ENCODE measurements at places on chromosomes 11 and 22.

DNA sequence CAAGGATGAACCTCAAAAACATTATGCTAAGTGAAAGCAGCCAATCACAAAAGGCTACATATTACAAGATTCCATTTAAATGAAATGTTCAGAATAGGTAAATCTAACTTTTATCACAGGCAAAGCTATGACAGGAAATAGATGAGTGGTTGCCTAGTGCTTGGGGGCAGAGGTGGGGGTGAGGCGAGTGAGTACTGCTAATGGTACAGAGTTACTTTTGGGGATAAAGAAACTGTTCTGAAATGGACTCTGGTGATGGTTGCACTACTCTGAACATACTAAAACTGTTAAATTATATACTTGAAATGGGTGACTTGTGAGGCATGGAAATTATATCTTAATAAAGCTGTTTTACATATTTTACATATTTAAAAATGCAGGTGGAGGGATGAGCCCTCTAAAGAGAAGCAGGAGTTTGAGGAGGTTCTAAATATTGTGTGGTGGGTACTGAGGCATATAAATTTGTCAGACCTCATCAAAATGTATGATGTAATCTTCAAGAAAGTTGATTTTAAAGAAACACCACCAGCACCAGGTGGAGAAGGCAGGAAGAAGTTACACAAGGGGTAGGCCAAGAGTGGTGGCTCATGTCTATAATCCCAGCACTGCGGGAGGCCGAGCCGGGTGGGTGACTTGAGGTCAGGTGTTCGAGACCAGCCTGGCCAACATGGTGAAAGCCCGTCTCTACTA, 3.6 kb downstream of the SLC43A1 start:
- DNase-seq, result no peak

DNA sequence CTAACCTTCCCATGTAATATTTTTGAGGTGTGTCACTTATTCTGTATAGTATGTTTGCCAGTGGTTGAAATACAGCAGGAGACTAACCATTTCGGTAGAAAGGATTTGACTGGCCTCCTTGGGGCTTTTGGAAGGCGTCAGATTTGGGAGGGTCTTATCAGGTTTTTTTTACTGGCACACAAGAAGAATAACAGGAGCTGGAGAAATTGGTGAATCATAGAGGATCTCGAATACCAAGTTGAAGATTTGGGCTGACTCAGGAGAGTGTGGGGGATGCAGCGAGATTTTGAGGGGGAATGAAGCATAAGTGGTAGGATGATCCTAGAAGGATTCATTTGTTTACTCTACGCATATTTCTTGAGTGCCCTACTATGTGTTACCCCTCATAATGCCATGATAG, 200.5 kb downstream of the DDX10 start:
- DNase-seq, result no peak

DNA sequence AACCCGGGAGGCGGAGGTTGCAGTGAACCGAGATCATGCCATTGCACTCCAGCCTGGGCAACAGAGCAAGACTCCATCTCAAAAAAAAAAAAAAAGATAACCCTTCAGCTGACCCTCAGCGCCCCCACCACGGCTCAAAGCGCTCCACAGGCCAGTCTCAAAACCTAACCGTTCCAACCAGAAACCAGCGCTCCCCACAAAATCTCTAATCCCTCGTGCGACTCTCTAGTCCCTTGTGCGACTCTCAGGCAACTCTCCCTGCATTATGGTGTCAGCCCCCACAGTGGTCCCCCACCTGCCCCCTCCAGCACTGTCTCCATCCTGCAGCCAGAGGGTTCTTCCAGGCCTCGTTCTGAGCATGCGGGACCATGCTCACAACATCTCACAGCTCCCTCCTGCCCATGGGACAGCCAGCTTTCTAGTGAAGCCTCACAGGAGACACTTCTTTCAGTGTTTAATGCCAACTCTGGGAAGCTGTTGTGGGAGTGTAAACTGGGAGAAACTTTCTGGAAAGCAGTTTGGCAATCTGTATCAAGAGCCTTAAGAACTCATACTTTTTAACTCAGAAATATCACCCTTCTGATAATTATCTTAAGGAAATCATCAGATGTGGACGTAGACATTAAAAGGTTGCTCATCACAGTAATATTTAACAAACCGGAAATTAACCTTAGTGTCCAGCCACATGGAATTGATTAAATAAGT, 4.2 kb upstream of the RASGRP2 start:
- no peak for DNase-seq

GRCh38 chr11:11334607-11335006, 18.4 kb downstream of the CSNK2A3 start:
- DNase-seq, result no peak

GRCh38 chr11:100340466-100341319, 346.4 kb upstream of the ARHGAP42 start:
- no peak for DNase-seq

DNA sequence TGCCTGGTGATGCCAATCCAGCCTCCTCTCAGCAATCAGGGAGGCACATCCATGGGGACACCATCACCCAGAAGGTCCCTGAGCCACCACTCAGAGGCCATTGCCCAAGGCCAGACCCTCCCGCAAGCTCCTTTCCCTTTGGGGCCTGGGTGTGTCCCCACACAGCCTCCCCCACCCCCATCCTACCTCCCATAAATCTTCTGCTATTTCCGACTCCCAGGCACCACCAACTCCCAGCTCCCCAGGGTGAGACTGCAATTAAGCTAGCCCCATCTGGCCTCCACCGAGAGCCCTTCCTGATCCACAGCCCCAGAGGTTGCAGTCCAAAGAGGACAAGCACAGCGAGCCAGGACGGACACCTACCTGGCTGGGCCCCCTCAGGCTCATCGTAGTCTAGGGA, 6.3 kb downstream of the ARHGAP1 start:
- DNase-seq, result no peak

- no peak for DNase-seq
These were observed 59.6 kb downstream of the FAR1 start for GRCh38 chr11:13728076-13728475.

GRCh38 chr11:85276332-85276731, 350.8 kb downstream of the DLG2 start:
- DNase-seq, result no peak

DNA sequence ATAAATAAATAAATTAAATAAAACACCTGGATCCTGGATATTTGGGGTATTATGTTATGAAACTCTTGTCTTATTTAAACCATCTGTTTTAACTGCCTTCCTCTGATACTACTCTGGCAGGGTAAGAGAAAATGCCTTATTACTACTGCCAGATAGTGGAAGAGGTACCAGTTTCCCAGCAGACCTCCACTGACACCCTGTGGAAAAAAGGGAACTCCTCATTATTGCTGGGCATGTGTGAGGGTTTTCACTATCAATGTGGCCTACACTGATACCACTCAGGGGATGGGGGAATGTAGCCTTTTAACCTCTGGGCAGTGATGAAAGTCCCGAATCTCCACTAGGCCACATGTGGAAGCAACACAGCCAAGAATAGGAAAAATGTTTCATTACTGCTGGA, 121.0 kb downstream of the LUZP2 start:
- no peak for DNase-seq

- DNase-seq, result no peak
These were observed 551.4 kb downstream of the BUD13 start for GRCh38 chr11:116221351-116221750.

DNA sequence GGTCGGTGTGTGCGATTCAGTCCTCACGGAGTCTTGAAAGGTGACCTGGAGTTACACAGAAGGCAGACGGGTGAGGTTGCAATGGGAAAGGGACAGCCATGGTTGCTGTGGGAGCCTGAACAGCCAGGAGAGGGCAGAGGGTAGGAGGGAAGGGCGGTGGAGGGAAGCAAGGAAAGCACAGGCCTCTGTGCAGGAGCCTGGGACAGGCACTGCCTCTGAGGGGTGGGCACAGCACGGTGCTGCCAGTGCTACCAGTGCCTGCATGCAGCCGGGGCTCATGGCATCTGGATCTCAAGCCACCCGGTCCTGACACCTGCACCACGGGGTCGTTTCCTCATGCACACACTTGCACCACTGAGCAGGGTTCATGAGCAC, 401.0 kb downstream of the TBC1D22A start:
- DNase-seq, result no peak

- no peak for DNase-seq
These were observed 126.5 kb downstream of the RASSF10 start for GRCh38 chr11:13135385-13136271.

DNA sequence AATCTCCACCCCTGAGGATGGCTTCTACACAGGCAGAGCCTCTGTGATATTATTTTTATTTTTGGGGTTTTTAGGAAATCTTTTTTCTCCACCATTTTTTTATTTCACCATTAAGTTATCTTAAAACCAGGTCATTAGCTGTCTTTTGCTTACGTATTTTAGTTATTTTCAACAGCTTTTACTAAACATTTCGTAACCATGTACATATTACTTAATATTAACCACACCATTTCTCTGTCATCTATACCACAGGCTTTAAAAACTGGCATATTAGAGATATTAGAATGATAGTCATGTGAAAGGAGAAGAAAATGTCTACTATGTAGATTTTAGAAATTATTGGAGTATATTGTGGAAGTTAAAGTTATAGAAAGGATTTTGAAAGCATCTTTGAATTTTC, 37.4 kb downstream of the YAP1 start:
- DNase-seq, result no peak

- DNase-seq, result no peak
These were observed 57.3 kb downstream of the CD82 start for GRCh38 chr11:44622721-44623258.

GRCh38 chr11:86559311-86559945, 113.0 kb downstream of the ME3 start:
- no peak for DNase-seq

- no peak for DNase-seq
These were observed 45.1 kb downstream of the PTPRJ start for GRCh38 chr11:48025293-48025983.

DNA sequence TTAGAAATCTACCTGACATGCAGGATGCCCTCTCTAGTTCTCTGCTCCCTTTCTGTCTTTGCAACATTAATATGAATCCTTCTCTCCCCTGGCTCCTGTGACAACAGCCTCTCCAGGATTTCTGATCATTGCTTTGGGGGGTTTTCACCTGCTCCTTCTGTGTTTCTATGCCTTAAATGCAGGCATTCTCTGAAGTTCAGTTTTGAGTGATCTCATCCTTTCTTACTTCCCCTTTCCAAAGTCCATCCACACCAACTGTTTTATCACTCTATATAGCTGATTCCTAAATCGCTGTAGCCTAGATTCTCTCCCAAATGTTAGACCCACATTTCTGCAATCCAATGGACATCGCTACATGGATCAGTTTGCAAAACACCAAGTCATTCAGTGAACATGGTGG, 330.7 kb upstream of the NCAM1 start:
- DNase-seq, result no peak

- no peak for DNase-seq
These were observed 192.8 kb upstream of the B3GAT1 start for GRCh38 chr11:134604886-134605285.

DNA sequence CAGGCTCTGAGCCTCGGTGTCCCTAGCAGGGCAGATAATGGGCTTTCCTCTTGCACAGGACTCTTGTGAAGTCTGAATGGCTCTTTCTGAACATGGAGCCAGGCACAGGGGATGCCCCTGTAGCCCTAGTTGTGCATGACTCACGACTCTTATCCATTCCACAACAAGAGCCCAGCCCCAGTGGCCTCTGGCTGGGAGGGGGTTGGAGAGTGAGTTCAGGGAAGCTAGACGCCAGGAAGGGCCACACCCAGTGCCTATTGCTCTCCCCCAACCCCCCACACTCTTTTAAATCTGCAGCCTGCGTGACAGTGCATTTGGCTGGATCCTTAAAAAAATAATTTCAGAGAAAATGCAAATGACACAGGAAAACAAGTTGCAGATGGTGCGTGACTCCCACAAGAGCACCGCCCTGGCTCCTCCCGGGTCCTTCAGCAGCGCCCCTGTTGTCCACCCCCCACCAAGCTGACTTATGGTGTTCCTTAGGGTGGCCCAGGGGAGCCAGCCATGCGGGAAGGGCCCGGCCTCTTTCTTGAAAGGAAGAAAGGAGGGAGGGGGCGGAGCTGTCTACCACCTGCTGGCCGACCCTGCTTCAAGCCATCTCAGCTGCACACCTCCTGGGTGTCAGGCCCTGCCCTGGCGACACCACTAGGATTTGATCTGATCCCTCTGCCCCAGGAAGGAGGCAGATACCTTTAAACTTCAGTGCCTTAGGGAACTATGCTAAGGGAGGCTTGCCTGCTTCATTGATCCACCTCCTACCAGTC, 74.7 kb downstream of the MN1 start:
- no peak for DNase-seq

GRCh38 chr11:110431674-110432073, 1.9 kb downstream of the FDX1 start:
- no peak for DNase-seq

DNA sequence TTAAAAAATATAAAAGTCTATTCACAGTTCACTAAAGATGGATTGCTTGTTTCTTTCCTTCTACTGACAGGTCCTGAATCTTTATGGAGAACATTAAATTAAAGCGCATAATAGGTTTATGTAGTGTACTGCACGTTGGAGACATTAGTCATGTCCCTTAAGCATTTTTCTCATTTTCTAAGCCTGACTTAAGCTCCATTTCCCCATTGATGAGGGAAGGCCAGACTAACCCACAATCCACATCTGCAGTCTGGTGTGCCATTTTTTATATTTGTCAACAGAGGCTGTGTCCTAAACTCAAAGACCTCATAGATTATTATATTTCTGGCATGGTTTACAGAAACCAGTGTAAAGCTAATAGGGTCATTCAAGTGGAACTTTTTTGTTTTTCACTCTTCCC, 39.9 kb downstream of the CADM1 start:
- no peak for DNase-seq

DNA sequence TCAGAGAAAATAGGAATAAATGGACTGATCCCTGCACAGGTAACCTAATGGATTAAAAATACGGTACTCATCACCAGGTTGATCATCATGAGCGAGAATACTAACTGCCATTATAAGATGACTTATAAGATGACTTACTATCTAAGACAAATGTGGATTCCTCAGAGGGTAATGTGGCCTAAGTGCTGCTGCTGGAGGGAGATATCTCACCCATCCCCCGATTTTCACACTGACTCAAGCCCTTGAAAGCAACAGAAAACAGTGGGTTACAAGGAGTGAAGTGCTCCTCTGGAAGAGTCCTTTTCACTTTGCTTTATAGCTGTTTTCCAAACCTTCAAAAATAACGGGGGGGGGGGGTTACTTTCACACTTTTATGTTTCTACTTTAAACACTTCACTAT, 920 bp downstream of the TMEM218 start:
- DNase-seq, result peak; percentile 8

- DNase-seq, result no peak
These were observed 609 bp upstream of the ATF4 start for GRCh38 chr22:39519681-39520225.

- no peak for DNase-seq
These were observed 22.3 kb upstream of the PHLDA2 start for GRCh38 chr11:2951231-2952110.

DNA sequence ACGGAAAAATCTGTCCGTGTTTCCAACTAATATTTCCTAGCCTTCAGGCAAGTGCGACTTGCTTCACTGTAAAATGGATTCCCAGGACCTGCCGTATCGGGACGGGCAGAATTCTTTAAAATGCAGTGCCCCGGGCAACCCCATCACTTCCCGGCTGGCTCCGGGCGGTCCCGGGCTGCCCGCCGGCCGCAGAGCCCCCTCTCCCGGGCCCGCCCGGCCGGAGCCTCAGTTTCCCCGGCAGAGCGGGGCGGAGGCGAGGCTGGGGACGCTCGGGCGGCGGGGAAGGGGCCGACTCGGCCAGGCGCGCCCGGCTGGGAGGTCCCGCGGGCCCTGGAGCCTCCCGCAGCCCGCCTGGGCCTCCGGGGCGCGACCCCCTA, 84.2 kb upstream of the WNT7B start:
- DNase-seq, result no peak

All from CD4-positive, alpha-beta T cell treated with Interleukin-12 subunit alpha and Interleukin-12 subunit beta, for 1 hour (primary cell).